ENCODE measurements at places on chromosomes 16 and 17.

GRCh38 chr17:56926704-56927103 is 12.9 kb upstream of the TRIM25 start:
- DNase-seq, result no peak

- DNase-seq, result peak; percentile 36
Observed at GRCh38 chr17:49434821-49435670, 20.4 kb upstream of the PHB1 start.

DNA sequence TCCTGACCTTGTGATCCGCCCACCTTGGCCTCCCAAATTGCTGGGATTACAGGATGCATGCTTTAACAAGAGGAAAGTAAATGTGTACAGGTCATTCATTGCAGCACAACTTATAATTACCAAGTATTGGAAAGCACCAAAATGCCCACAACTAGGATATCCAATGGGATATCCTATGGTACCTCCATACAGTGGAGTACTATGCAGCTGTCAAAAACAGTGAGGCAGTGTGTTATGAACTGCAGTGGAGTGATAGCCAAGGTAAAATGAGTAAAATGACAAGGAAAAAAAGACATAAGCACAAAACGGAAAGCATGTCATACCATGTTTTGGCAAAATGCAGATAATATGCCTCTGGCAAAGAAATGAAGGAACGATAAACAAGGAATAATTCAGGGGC is 87.6 kb downstream of the FOXL1 start:
- DNase-seq, result no peak

GRCh38 chr17:47225436-47225858 is 16.3 kb downstream of the MYL4 start:
- DNase-seq, result no peak

DNA sequence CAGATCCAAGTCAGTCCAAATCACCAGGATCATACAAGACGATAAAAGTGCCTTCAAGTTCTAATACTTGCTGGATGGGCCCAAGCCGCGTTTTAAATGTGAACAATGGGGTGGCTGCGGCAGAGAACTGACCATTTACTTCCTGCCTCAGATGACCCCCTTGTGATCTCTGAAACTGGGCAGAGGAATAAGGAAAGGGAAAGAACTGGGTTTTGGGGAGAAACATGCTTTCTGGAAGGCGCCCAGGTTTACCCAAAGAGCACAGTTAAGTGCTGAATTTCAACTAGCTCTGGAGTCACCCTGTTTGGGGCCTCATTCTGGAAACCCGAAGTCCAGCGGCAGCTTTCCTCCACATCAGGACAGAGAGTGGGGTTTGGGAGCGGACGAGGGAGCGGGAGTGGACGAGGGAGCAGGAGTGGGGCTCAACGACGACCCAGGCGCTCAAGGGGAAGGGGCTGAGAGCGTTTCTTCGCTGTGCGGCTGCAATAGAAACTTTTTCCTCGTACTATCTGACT is 1.6 kb downstream of the FAM20A start:
- no peak for DNase-seq

DNA sequence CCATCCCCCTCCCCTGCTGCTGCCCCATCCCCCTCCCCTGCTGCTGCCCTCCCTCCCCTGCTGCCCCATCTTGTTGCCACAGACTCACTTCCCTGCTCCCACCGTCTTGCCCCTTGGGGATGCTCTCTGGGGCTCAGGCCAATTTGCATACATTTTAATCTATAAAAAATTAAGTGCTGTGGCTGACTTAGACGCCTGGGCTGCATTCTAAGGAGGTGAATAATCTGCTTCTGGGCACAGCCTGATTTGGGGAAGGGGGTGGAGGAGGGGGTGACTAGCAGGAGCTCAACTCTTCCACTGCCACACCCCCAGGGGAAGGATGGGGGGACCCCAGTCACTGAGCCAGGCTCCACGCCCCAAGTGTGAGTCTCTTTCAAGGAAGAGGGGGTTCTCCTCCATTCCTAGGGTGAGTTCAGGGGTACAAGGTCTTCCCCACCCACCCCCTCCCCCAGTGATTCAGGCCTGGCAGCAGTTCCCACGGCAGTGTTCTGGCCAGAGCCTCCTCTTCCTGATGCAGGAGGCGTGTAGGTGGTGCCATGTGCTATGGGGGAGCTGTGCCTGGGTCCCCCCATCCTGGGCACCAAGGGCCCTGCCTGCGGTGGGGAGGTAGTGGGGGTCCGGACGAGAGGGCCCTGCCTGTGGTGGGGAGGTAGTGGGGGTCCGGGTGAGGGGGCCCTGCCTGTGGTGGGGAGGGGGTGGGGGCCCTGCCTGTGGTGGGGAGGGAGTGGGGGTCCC is 5.0 kb downstream of the DPH1 start:
- DNase-seq, result no peak

- no peak for DNase-seq
Observed at GRCh38 chr16:18834864-18835263, 33.5 kb upstream of the ARL6IP1 start.

GRCh38 chr16:55703003-55704001 is 47.5 kb downstream of the SLC6A2 start:
- no peak for DNase-seq

DNA sequence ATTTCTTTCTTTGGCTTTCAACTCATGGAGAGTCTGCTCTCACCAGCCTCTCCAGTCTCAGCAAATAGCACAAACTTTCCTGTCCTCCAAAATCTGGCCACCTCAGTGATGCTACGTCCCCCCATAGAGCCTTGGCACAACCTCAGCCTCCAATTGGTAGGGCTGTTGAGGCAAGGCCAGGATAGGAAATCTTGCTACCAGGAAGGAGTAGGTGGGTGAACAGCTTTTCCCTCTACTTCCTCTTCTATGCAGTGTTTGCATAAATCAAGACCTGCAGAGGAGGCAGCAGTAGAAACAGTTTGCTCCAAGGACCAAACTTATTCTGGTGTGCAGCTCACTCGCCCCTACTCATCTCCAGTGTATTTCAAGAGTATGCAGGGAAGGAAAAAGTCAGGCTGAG is 701 bp upstream of the DPEP2 start:
- no peak for DNase-seq

DNA sequence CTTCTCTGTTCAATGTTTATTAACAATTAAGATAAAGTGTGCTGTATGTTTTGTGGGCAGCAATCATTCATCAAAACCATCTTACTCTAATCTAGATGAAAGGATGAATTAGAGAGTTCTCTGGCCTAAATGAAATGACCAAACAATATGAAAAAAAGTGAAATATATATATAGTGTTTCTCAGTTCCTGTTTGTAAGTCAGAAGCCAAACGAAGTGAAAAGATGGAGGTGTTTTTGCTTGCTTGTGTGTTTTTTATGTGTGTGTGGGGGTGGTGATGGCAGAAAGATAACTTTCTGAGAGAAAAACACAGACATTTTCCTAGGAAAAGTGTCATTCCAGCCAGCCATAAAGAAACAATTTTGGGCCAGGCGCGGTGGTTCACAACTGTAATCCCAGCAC is 138.6 kb downstream of the CDH8 start:
- DNase-seq, result no peak

GRCh38 chr17:74858672-74859458 is 820 bp downstream of the GRIN2C start:
- no peak for DNase-seq

DNA sequence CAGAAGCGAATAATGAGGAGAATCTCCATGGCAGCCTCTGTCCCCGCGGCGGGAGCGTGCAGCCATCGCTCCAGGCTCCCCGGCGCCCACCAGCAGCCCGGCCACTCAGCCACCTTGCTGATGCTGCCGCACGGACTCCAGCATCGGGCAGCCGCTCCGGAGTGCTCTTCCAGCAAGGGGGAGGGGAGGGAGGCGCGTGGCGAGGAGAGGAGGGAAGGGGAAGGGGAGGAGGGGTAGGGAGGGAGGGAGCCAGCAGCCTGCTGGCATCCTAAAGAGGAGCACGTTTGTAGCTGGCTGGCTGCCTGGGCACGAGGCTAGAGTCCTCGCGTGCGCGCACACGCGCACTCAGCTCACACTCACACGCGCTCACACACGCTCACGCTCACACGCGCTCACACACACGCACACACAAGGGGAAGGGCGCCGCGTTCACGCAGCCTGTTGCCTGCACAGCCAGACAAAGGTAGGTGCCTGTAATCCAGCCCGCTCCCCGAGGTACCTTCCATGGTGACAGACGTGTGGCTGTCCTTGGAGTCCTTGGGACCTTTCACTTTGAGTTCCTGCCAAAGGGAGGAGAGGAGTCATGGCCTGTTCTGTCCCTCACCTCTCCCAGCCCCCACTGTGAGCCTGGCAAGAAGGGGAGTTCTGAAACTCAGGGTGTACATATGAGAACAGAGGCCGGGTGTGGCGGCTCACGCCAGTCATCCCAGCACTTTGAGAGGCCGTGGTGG is 82.1 kb downstream of the TIMM22 start:
- DNase-seq, result no peak

DNA sequence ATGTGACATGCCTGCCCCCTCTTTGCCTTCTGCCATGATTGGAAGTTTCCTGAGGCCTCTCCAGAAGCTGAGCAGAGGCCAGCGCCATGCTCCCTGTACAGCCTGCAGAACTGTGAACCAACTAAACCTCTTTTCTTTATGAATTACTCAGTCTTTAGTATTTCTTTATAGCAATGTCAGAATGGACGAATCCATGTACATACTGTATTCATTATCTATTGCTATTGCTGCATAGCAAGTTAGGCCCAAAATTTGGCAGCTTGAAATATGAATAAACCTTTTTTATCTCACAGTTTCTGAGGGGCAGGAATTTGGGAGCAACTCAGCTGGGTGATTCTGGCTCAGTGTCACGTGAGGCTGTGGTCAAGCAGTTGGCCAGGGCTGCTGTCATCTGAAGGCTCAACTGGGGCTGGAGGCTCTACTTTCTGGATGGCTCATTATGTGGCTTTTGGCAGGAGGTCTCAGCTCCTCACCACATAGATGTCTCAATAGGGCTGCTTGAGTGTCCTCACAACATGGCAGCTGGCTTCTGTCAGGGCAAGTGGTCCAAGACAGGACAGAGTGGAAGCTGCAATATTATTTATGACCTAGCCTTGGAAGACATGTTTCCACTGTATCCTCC is 40.0 kb downstream of the SOCS1 start:
- no peak for DNase-seq

GRCh38 chr16:49615576-49615975 is 240.3 kb downstream of the ZNF423 start:
- no peak for DNase-seq

GRCh38 chr17:13743906-13744305 is 142.2 kb upstream of the HS3ST3A1 start:
- DNase-seq, result no peak

DNA sequence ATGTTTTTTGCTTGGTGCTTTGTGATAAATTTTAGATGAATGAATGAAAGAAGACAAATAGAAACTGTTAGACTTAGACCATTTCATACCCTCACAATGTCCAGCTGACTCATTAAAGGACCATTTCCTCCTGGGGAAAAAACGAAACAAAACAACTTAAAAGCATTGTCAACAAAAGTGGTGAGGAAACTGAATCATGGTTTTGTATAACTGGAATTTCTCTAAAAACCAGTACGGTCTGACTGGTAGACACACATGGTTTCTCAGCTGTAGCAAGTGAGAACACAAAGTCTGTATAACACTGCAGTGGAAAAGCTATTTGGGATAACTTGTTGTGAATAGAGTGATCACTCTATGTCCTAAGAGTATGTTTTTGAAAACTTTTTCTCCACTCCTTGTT is 5.3 kb upstream of the DDX52 start:
- no peak for DNase-seq

DNA sequence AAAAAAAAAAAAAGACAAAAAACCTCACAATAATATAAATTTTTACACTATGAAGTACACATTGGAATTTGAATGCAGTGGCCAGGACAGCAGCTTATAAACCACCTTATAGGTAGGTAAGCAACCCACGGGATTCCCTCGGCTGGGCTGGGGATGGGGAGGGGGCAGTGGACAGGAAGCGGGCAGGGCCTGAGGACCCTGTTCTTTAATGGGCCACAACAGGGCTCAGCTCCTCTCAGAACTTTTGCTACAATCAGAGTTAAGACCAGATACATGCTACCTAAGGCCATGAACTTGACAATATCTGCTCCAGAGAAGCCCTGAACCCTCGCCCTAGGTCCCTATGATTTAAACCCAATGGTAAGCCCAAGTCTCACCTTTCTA is 25.1 kb downstream of the STAT5A start:
- no peak for DNase-seq

- DNase-seq, result no peak
Observed at GRCh38 chr17:14437176-14437575, 136.3 kb downstream of the HS3ST3B1 start.

DNA sequence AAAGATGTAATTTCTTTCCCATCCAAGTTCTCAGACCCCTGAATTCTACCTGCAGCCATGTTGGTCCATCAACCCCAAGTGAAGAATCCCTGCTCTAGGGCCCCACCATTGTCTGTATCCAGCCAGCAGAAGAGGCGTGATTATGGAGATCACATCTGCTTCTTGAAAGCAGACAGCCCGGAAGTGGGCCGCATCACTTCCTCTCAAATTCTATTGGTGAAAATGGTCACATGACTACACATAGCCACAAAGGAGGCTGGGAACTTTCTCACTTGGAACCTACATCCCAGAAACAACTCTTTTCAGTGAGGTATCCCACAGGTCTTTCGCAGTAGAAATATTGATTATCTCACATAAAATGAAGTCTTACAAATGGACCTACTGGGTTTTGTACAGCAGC is 40.1 kb downstream of the IL4R start:
- no peak for DNase-seq

GRCh38 chr16:27363797-27364196 is 38.2 kb upstream of the IL21R start:
- DNase-seq, result no peak

- DNase-seq, result no peak
Observed at GRCh38 chr17:7282752-7283321, 1.3 kb downstream of the SLC2A4 start.

GRCh38 chr17:51585514-51586104 is 325.3 kb downstream of the UTP18 start:
- no peak for DNase-seq

GRCh38 chr17:34235389-34236028 is 19.6 kb upstream of the CCL2 start:
- no peak for DNase-seq

DNA sequence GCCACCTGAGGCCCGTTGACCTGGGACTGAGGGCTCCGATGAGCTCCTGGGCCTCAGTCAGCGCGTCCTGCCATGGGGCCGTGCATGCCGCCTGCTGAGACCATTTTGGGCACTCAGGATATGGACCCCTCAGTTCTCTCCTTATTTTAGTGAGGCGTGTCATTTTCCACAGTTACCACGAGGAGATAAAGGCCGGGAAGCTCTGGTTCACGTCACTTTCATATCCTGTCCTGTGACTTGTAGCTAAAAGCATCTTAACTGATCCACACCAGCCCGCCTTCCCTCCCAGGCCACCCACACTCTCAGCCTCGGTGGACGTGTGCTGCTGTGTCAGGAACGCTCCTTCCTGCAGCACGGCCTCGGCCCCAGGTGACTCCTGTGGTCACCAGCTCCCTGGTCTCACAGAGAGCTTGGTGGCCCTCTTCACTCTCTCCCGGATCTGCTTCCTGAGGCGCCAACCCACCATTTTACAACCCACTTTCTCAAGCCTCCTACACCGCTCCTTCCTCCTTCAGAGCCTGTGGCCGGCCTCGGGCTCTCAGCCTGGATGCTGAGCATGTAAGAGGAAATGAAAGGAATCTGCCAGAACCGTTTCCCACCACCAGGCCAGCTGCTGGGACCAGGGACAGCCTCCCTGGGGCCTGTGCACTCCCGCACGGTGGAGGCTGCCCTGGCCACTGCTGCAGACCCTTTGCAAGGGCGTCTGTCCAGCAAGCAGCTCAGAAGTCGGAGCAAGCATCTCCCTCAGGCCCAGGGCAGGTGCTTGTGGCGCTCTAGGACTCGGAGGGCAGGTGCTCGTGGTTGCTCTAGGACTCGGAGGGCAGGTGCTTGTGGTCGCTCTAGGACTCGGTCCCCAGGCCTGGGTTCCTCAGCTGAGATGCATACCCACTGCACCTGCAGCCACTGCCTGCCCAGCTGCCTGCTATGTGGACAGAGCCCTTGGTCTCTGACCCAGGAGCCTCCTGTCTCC is 23.9 kb upstream of the FASN start:
- DNase-seq, result no peak

Measured in activated T-cell treated with anti-CD3 and anti-CD28 coated beads, Interleukin-2, amount 50 U/mL, for 1 hour (primary cell).